ENCODE measurements at places on chromosomes 7 and 10.
A peak's percentile ranks its signal among the peaks of the same experiment; 100 is the strongest.

DNA sequence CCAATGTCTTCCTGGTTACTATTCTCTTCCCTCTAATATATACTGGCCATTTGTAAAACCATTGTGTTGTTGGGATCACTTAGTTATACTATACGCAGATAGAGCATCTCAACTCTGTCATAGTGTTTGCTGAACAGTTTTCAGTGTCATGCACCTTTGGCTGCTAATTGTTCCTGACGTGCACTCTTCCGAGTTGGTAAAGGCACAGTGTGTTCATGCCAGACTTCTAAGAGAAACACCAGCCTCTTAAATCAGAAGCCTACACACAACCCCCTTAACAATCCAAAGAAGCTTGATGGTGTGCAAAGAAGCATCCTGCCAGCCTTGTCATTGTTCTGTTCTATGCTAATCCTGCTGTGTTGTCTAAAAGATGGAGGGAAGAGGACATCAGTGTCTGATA is 131.1 kb downstream of the MAPK8 start:
- no peak for DNase-seq

DNA sequence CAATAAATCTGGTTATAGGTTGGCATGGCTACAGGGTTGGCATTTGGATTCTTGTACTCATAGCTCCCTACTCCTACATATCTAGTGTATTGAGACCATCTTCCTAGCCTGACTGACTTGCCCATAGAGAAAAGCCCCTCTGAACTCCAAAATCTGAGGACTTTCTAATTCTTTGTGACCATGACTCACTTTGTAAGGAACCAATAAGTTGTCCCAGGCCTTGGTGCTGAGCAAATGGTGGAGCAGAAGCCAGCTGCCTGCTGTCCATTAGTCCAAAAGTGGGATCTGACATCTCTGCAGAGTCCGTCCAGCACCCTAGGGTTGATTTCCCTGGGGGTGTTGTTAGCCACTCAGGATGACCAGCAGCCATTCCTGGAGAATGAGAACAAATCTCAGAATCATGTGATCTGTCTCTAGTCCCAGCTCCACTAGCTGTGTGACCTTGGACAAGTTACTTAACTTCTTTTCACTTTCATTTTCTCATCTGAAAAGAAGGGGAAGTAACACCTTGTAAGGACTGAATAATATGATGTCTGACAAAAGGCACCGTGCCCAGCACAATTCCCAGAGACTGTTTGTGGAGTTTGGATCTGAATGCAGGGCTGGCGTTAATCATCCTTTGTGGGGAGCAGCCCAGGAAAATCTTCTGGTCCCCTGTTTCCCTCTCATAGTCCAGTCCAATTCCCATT is 44.1 kb downstream of the MTURN start:
- no peak for DNase-seq

GRCh38 chr7:19128856-19129255 is 11.4 kb upstream of the TWIST1 start:
- DNase-seq: no peak

GRCh38 chr10:37895674-37896073 is 38.3 kb upstream of the ZNF248 start:
- no peak for DNase-seq

- no peak for DNase-seq
Observed at GRCh38 chr10:132844069-132844809, 58.3 kb upstream of the NKX6-2 start.

DNA sequence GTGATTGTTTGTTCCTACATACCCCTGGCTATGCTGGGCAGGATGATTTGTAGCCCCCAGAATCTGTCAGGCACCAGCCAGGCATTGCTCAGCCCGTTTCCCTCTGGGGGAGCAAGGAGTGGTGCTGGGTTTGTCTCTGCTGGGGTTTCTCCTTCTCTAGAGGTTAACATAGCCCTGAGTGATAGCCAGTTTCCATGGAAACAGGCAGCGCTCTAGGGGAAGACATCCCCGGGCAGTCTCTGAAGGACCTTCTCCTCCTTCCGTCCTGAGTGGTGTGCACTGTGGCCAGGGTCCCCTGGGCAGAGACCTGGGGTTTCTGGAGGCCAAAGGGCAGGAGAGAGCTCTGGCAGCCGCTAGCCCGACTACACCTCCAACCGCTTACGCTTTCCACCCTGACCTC is 50.6 kb upstream of the LRRC4 start:
- no peak for DNase-seq

DNA sequence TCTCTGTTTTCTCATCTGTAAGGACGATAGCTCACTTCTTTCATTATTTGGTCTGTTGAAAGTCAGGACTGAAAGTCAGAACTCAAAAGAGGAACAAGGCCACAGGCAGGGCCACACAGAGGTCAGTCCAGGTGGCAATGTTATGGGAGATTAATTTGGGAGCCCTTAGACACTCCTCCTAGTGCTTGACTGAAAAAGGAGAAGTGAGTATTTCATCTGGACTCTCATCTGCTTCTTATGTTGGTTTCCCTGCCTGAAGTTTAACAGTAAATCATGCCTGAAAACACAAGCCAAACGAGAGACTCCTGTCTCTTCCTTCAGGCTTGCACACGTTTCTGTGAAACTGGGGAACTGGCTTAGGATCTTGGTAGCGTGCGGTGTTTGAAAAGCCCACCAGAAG is 248.5 kb downstream of the BUB3 start:
- no peak for DNase-seq

- no peak for DNase-seq
Observed at GRCh38 chr7:13991791-13992595, 2.5 kb upstream of the ETV1 start.

- no peak for DNase-seq
Observed at GRCh38 chr10:7819121-7819460, 786 bp downstream of the TAF3 start.

- DNase-seq: peak; percentile 90
Observed at GRCh38 chr7:106947244-106947728, 82.2 kb downstream of the PIK3CG start.

- no peak for DNase-seq
Observed at GRCh38 chr10:78336402-78336791, 302.7 kb downstream of the RPS24 start.

DNA sequence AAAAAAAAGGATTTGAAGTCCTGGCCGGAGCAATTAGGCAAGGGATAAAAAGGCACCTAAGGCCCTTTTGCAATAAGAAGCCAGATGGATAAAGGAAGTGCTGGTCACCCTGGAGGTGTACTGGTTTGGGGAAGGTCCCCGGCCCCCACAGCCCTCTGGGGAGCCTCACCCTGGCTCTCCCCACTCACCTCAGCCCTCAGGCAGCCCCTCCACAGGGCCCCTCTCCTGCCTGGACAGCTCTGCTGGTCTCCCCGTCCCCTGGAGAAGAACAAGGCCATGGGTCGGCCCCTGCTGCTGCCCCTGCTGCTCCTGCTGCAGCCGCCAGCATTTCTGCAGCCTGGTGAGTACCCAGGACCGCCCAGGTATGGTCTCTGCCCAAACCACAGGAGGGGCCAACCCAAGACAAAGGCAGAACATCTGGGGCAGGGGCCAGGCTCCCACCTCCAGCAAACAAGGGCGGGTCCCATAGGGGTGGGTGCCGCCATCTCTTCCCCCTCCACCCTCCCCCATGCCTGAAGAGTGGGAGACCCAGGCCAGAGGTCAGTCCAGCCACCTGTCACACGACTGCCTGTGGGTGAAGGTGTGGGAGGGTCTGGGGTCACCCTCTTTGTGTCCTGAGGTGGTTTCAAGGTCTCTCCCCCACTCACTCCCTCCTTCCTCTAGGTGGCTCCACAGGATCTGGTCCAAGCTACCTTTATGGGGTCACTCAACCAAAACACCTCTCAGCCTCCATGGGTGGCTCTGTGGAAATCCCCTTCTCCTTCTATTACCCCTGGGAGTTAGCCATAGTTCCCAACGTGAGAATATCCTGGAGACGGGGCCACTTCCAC is at the start of gene PILRB:
TSS of gene PILRB (plus strand) at position 91 of the 830 bp plus-strand sequence. CDS start at position 277, 186 bp downstream.
- no peak for DNase-seq

GRCh38 chr10:132069849-132070182 is 4.1 kb downstream of the JAKMIP3 start:
- no peak for DNase-seq

DNA sequence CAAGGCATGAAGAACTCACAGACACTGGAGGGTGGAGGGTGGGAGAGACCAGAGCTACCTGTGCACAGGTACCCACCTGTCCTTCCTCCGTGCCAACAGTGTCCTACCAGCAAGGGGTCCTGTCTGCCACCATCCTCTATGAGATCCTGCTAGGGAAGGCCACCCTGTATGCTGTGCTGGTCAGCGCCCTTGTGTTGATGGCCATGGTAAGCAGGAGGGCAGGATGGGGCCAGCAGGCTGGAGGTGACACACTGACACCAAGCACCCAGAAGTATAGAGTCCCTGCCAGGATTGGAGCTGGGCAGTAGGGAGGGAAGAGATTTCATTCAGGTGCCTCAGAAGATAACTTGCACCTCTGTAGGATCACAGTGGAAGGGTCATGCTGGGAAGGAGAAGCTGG is 21.8 kb downstream of the PRSS2 start:
- no peak for DNase-seq

GRCh38 chr7:5458921-5459480 is 35.4 kb upstream of the TNRC18 start:
- DNase-seq: no peak

DNA sequence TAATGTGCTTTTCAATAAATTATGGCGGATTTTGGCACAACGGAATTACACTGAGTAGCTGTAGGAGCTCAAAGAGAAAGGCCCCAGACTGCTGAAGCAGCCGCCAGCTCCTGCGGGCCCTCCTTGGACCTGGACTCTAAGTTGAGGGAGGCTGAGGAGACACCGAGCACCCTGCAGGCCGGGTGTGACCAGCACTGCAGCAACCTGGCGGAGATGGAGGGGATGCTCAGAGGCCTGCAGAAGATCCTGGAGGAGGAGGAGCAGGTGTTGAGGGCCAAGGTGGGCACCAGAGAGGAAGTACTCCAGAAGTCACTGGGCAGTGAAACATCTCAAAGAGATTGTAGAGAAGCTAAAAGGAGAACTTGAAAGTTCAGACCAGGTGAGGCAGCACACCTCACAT is 33.0 kb upstream of the POM121L12 start:
- DNase-seq: no peak

DNA sequence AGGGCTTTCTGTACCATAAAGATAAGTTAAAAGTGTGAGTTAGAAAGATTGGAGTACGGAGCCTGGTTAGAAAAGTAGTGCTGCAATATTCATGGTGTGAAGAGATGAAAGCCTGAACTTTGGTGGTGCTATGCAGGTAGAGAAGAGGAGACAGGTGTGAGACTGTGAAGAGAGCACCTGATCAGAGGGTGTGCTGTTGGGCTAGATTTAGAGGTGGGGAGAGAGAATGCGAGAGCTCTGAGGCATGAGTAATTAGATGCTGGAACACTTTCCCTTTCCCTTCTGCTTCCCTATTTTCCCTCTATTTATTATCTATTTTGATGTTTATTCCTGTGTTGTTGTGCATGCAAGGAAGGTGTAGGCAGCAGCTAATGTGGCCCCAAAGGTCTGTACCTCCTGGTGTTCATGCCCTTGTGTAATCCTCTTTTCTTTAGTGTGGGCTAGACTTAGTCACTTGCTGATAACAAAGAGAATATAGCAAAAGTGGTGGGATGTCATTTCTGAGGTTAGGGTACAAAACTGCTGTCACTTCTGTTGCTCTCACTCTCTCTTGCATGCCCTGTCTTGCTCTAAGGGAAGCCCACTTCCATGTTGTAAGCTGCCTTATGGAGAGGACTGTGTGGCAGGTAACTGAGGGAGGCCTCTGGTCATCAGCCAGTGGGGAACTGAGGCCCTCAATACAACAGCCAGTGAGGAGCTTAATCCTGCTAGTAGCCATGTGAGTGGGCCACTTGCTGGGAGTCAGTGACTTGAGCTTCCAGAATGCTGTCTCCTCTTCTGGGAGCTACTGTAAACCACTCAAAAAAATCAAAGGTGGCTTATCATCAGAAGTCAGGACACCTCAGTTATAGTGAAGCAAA is 2.6 kb upstream of the ATXN7L1 start:
- no peak for DNase-seq

DNA sequence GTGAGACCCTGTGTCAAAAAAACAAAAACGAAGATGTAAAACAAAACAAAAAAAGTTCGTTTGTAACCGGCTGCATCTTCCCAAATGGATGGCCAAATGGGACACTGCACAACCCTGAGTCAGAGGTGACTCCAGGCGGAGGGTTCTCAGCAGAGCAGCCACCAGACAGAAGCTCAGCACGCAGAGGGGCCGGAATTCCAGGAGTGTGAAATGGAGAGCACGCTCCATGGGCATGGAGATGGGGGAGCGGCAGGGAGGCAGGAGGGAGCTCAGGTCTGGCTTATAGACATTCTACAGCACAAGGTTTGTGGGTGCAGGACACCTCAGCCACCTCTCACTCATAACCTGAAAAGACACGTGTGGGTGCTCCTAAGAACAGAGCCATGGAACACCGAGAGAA is 227.0 kb downstream of the MAD1L1 start:
- DNase-seq: no peak

DNA sequence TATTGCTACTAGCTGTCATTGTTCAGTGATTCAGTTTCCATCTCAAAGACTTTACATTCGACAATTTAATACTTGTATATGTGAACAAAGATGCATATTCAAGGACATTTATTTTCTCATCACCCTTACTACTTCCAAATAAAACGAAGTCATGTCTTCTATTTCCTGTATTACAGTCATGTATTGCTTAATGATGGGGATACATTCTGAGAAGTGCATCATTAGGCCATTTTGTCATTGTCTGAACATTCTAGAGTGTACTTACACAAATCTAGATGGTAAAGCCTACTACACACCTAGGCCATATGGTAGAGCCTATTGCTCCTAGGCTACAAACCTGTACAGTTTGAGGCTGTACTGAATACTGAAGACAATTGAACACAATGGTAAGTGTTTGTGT is 6.5 kb downstream of the C10orf95 start:
- DNase-seq: no peak

- DNase-seq: no peak
Observed at GRCh38 chr10:89330537-89331212, 2.9 kb downstream of the IFIT3 start.

- DNase-seq: no peak
Observed at GRCh38 chr7:84251277-84251781, 56.7 kb upstream of the SEMA3A start.

DNA sequence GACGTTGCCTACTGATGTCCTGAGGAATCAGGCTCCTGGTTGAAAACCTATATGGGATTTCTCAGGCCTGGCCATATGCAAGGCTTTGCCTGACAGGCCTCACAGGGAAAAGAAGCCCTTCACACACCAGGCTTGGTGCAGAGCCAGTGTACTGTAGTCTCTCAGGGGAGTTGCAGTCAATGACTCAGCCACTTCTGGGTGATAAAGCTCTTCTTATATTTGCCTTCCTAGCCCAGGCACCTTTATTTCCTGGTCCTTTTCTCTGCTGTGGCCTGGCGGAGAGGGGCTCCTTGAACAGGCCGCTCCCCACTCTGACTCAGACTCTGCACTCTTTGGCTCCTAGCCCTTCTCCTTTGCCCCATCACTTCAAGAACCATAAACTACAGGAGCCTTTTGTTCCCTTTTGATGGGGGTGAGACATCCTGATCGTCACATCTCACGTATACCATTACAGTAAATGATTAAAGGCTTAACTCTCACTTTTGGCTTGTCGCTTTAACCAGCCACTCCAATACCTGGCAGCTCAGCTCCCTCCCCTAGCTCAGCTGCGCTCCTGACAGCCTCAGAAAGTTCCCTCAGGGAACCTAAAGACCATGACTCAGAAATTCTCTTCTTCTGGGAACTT is 33.5 kb downstream of the DPY19L1 start:
- DNase-seq: no peak

- no peak for DNase-seq
Observed at GRCh38 chr7:20438694-20439376, 108.1 kb downstream of the ITGB8 start.

Data from iPS DF 6.9 (cell line).